Retina (tissue), 1 donor: ENCODE measurements at places on chromosomes 6 and 20.

DNA sequence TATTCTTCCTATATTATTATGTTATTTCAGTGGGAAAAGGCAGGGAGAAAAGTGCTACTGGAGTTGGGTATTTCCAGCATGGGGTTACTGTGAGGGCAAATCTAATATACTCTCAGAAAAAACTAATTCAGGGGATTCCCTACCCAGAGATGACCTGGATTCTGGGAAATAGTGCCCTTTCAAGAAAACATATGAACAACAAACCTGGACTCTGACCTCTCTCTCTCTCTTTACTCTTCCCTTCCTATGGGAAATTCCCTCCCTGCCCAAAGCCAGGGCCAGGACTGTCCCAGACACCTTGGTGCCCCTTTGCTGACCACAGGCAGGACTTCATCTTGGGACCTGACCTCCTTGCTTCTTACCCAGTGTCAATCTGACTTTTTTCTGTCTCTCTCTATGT is 1.6 kb upstream of the UBD start:
- no peak for DNase-seq

- no peak for DNase-seq
These were observed 308.1 kb downstream of the FOXC1 start for GRCh38 chr6:1917626-1918371.

DNA sequence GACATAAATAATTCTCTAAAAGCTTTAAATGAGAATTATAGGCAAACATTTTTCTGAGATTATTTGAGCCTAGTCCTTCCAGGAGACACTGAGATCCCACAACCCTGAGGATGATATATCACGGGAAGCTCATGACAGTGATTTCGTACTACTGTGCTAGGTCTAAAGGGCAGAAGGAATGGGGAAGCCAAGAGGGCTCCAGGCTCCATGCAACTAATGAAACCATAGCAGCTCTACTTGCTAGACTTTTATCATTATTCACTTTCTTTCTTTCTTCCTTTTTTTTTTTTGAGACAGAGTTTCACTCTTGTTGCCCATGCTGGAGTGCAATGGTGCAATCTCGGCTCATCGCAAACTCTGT is 57.3 kb upstream of the SGK1 start:
- DNase-seq: no peak

DNA sequence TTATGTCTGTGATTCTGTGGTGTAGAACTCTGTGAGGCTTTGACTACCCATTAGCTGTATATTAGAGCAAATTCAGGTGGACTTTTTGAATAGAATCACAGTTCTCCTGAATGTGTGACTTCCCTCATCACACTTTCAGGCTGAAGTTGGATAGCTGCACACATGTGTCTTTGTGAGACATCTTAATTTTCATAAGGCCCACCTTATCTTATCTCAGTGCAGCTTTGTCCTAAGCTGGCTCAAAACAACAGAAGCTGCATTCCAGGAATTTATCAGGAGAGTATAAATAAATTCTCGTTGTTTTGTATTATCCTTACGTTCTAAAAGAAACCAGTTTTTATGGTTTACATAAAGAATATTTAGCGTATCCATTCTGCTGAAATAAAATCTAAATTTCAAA is 26.2 kb upstream of the SLC35D3 start:
- no peak for DNase-seq

DNA sequence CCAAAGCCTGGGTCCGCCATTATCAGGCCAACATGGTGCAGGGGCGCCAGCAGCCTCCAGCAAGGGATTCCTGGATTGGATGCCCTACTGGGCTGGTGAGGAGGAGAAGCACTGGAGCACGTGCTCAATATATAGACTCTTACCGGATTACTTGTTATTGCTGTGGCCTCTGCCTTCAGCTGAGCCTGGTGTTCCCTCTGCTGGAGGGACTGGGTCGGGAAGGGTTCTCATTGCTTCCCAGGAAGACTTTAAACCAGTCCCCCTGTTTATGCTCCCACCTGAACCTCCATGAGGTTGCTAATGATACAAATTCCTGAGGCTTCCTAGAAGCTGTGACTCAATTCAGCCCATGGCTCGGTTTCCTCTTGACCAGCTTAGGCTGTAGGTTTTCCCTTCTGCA is 186.7 kb upstream of the ARID1B start:
- no peak for DNase-seq

- DNase-seq: no peak
These were observed 177.0 kb downstream of the FOXC1 start for GRCh38 chr6:1786455-1787453.

DNA sequence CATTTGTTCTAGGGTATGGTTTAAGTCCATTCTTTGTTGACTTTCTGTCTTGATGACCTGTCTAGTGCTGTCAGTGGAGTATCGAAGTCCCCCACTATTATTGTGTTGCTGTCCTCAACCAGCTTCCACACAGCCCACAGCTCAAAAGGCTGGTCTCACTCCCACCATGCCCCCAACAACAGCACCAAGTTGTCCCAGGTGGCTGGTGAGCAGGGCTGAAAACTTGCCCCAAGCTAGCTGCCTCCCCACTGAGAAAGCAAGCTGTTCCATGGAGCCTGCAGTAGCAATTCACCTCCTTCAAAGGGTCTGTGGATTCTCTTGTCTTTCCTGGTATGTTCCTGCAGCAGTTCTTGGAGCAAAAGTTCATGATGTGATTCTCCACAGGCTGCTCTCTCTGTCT is 221.0 kb downstream of the SYNDIG1 start:
- no peak for DNase-seq

DNA sequence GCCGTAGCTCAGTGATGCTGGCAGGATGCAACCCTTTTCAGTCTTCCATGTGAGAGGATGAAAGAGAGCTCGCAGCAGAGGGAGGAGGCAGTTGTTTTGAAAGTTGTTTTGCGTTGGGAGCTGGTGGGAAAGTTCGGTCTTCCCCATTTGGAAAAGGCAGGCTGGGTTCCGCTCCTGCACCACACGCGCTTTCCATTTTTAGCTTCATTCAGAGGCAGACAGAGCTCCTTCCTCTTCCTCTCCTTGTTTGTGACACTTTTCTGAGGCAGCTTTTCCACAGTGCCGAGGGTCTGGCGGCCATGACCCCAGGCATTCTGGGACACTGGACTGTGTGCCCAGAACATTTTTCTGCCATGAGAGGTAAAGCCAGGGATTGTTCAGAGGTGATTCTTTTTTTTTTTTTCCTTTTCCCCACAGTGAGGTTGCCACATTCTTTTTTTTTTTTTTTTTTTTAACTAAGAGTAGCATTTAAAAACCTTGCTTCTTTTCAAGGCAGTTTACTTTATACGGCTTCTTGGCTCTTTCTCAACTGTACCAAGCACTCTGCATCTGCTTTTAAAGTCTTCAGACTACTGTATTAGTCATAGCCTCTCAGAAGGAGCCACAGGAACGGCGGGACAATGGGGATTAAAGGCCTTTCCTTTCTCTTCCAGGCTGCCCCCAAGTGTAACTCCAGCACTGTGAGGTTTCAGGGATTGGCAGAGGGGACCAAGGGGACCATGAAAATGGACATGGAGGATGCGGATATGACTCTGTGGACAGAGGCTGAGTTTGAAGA is 1.6 kb downstream of the PRDM1 start:
- no peak for DNase-seq

- no peak for DNase-seq
These were observed 7.1 kb upstream of the DUSP22 start for GRCh38 chr6:285030-285771.

GRCh38 chr20:58982406-58983114 is 1.5 kb downstream of the NELFCD start:
- no peak for DNase-seq

- DNase-seq: no peak
These were observed 189.1 kb downstream of the TBX18 start for GRCh38 chr6:84575264-84575663.

DNA sequence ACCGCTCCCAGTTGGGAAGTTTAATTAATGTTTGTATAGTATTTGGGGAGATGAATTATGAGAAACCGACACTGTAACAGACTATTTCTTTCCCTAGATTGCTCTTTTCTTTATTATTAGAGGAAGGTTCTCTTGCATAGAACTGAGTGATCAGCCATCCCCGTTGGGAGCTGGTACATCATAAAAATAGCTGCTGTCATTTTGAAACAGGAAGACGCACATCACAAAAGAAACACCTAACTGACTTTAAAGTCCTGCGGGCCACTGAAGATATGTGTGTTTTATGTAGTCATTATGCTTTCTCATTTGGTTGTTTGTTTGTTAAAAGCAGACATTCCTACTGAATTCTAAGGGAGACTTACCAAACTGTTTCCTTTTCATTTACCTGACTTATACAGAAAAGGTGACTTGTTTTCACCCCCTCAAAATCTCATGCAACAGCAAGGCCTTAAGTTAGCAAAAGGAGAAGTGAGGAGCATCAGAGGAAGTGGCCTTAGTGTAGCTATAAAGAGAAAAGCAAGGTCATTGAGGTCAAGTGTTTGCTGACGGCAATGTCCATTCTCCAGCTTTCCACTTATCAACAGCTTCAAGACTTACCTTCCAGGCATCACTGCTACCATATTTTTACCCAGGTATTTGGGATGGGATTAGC is 91.0 kb downstream of the PKHD1 start:
- no peak for DNase-seq

- no peak for DNase-seq
These were observed 44.1 kb upstream of the EDN1 start for GRCh38 chr6:12245763-12246718.

DNA sequence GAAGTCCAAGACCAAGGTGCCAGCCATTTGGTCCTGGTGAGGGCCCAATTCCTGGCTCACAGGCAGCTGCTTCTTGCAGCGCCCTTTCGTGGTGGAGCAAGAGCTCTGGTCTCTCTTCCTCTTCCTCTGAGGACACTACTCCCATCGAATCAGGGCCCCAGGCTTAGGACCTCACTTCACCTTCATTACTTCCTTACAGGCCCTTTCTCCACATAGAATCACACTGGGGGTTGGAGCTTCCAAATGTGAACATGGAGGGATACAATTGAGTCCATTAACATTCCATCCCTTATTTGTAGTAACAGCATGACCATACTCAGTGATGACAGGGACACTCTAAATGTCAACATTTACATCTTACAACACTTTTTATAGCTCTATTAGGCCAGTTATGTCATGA is 2.3 kb downstream of the RAMACL start:
- DNase-seq: no peak

- DNase-seq: no peak
These were observed 358.9 kb upstream of the SASH1 start for GRCh38 chr6:147983581-147984366.

GRCh38 chr6:149450679-149451375 is 34.0 kb downstream of the ZC3H12D start:
- DNase-seq: peak; percentile 75

DNA sequence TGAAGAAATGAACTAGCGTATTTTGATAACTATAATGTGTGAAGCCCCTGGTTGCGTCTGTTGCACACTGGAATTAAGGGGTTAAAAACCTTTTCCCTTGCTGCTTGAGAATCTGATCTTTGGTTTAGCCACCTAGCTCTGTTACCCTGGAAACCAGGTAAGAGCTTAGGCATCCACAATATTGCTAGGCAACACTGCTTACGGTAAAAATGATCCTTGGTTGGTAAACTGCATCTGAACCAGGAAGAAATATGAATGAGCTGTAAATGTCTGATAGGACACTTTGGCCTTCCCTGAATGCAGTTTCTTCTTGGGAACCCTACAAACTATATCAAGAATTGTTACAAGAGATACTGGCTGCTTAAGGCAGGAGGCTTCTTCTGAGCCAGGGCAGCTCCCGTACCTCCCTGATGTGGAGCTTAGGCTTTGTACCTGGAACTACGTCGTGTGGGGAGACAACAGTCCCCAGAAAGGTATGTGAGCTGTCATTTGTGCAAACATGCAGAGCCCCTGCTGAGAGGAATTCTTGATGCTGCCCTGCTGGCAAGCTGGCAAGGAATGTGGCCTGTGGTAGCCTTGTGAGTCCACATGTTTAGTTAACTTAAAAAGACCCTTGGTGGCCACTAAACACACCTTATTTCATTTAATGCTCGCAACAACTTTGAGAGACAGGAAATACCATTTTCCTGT is 18.4 kb downstream of the UBE3D start:
- DNase-seq: no peak
